Activated T-cell treated with anti-CD3 and anti-CD28 coated beads, Interleukin-2, amount 50 U/mL, for 24 hours (primary cell): ENCODE measurements at places on chromosomes 2 and 18.
A peak's percentile ranks its signal among the peaks of the same experiment; 100 is the strongest.

DNA sequence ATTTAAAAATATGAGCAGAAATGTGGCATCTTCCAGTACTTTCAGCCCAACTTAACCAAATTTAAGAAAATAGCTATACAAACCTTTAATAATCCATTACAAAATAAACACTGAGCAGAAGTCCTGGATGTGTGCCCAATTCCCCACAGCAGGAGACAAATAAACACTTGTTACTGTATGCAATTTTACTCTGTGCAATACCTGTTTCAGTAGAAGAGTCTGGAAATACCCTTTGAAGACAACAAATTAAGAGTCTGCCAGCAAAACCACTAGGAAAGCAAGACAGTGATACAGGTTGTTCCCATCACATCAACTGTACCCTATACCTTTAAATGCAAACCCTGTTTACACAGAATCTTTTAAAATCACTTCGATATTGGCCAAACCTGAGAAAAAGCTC is 41.4 kb upstream of the RNU4ATAC start:
- DNase-seq = no peak

- DNase-seq = peak; percentile 23
Measured at GRCh38 chr2:240463274-240463865, 27.9 kb downstream of the GPC1 start.

DNA sequence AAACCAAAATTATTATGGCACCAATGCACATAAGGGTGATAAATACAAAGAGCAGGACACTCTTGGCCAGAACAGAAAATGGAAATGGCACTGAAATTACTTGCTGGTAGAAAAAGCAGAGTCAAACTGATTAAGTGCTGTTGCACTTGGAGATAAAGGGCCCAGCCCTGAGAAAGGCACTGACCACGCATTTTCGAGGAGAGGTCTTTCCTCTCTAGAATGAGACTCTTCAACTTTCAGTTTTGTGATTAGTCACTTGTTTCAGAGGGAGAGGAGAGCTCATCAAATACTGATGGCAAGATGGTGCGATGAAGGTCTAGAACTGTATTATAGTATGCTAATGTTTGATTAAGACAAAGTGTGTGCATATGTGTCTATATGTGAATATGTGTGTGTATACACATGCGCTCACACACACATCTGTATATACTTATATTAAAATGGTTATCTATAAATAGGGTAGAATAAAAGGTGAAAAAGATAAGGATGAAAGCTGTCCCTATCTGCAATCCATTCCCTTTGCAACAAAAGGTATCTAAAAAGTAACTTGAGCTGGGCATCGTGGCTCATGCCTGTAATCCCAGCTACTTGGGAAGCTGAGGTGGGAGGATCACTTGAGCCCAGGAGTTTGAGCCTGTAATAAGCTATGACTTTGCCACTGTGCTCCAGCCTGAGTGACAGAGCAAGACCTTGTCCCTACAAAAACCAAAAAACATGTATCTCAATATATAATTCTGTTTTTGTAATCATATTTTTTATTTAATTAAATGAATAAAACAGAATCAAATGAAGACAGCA is 48.8 kb upstream of the ZDBF2 start:
- no peak for DNase-seq

GRCh38 chr2:196233021-196233804 is 61.8 kb upstream of the STK17B start:
- no peak for DNase-seq

- no peak for DNase-seq
Measured at GRCh38 chr2:1738646-1739302, 5.5 kb downstream of the PXDN start.

DNA sequence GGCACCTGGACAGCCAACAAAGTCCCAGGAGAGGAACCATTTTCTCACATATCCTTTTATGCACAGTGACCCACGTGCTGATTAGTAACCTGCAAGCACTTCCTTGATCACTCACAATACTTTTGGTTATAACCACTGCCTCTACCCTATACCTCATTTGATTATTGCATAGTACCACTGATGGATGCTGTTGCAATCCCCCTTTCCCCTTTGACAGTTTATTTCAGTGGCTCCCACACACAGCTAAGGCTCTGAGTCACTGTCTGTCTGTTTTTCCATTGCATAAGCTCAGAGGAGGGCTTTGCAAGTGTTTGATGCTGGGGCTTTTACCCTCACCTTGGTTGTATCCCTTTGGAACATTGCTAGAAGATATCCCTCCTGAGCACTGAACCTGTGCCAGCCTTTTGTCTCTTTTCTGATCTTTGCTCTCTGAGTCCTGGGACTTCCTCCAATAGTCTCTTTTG is 101.7 kb upstream of the RBBP8 start:
- no peak for DNase-seq

- peak; percentile 65 for DNase-seq
Measured at GRCh38 chr2:86038291-86039081, 67.2 kb downstream of the POLR1A start.

- peak; percentile 70 for DNase-seq
Measured at GRCh38 chr2:10331702-10332401, 29.1 kb downstream of the HPCAL1 start.

DNA sequence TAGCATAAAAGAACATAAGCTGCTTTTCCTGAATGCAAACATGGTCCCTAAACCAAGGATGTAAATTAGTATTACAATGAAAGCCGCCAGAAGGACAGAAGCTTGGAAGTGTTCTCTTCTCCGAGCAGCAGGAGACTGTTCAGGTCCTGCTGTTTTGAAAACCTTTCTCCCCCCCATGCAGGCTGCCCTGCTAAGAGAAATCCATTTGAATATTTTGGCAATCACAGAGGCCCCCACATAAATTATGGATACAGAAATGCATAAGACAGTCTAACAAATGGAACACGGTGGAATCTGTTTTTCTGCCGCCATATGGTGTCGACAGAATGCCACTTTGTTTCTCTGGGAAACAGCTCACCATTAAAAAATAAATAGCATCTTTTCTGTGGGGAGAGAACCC is 600.4 kb upstream of the KLHL29 start:
- no peak for DNase-seq

GRCh38 chr2:85748039-85748734 is 5.6 kb upstream of the ATOH8 start:
- no peak for DNase-seq

DNA sequence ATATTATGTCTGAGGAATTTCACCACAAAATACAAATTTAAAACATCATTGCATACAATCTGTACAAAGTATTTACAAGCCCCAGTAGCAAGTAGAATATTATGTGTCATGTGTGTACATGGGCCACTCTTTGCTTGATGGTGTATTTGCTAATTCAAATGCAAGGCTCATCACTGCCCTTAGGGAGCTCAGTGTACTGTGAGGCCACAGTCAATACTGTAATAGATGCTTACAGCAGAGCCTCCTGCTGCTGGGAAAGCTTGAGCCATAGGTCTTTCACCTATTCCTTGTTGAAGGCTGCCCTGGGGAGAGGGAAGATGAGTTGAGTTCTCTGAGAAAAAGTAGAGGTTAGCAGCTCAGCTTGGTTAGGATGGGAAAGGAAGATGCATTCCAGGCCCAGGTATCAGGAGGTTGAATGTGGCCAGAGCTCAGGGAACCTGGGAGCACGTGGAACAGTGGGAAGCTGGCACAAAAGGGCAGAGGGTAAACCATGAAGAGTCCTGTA is 189.6 kb downstream of the LRP1B start:
- DNase-seq = no peak

DNA sequence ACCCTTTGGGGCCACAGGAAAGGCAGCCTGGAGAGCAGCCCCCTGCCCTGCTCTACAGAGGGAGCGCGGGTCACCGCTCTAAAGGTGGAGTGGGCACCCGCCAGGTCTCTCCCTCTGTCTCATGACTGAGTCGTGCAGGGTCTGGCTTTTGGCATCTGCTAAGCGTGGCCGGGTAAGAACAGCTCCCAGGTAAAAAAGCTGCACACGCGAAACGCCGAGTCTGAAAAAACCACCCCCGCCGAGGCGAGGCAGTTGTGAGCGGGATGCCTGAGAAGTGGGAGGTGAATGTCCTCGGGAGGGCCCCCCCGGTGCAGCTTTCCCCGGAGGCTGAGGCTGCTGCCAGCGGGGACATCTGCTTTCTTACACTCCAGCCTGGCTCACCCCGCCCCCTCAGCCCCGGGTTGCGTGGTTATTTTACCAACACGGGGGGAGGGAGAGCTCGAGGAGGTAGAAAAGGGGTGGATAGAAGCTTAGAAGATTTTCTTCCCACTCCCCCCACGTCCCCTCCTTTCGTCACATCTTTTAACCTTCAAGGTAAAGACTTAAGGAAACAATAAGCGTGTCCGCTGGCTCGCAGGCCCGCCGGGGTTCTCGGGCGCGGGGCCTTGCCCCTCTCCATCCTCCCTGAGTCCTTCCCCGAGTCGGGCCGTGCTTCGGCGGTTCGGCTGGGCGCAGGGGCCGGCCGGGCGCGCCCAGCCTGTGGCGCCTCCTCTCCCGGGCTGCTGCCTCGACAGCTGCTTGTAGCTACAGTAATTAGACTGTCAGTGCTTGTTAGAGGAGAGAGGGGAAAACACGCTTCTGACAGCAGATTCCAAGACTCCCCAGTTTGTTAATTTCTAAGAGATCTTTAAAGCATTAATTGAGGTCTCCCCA is 70.6 kb upstream of the PSMD14 start:
- peak; percentile 67 for DNase-seq

DNA sequence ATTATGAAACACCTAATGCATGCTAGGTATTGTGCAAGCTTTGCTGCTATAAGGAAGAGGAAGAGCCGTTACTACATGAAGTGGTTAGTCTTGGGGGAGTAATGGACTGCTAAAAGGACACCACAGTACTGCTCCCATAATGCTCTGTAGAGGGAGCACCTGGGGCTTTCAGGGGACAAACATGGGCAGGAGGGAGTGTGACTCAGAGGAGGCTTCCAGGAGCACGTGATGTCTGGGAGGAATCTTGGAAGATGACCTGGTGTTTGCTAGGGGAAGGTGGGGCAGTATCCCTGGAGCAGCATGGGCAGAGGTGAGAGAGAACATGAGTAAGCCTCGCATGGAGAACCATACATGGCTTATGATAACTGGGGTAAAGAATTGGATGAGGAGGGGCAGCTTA is 18.8 kb downstream of the MAPK4 start:
- no peak for DNase-seq

- no peak for DNase-seq
Measured at GRCh38 chr2:186718122-186718521, 24.3 kb downstream of the FAM171B start.

DNA sequence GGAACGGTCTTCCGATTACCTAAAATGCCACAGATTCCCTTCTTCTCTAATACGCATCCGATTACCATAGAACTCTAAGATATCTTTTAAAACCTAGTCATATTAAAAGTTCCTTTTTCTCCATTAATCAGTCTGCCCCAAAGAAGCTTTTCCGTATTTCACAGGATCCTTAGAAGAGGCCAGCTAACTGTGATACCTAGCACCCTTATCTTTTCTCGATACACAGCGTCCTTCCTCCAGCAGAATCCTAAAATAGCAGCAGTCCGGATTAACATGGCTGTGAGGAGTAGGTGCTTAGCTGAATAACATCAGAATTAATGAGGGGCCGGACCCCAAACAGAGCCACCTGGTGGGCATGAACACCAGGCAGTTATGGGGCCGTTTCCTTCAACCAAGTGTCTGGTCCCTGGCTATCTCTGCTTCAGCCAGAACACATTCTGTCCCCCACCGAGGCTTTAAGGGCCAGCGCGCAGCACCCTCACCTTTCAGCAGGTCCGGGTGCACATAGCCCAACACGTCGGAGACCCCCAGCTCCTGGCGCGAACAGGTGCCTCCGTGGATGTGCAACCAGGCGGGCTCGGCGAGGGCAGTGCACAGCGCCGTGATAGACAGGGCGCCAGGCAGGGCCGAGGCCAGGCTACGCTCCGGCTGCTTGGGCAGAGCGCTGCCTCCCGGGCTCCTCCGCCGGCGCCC is 995 bp downstream of the TMEM127 start:
- no peak for DNase-seq

GRCh38 chr2:203484266-203485112 is 50.6 kb downstream of the RAPH1 start:
- peak; percentile 49 for DNase-seq

DNA sequence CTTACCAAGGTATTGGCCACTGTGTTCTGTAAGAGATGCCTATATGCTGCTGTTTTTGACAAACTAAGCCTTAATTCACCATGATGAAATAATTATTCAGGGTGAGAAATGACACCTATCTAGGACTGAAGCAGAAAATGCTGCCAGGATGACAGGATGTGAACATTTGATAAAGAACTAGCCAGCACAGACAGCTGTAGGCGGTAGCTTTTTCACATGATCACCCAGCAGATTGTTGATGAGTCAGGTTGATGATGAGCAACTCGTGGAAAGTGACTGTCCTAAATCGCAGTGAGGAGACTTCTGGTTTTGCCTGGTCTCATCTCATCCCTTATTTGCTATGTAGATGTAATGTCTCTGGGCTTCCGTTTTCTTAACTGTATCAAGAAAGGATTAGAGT is 144.1 kb downstream of the PRPF40A start:
- DNase-seq = no peak

GRCh38 chr18:78561757-78562510 is 417.7 kb upstream of the SALL3 start:
- DNase-seq = no peak

- DNase-seq = no peak
Measured at GRCh38 chr2:138137949-138138348, 173.7 kb downstream of the HNMT start.

GRCh38 chr2:71941726-71942525 is 205.7 kb downstream of the CYP26B1 start:
- no peak for DNase-seq

GRCh38 chr2:48508461-48509124 is 21.4 kb upstream of the STON1 start:
- DNase-seq = no peak

DNA sequence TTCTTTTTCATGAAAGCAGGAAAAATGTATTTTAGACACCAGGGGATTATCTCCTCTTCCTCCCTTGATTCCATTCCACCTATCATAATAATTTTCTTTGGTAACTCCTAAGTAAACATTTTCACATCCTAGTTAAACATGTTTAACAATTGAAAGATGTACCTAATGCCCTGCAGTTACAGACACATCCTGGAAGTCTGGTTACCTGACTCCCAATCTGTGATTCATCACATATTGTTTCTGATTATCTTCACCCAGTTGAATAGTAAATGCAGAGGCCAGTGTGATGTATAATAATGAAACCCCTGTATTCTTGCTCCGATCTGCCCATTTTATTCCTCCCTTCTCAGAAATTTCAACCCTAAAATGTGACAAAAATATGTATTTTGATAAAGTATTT is 1237.6 kb upstream of the LRRTM1 start:
- DNase-seq = no peak

DNA sequence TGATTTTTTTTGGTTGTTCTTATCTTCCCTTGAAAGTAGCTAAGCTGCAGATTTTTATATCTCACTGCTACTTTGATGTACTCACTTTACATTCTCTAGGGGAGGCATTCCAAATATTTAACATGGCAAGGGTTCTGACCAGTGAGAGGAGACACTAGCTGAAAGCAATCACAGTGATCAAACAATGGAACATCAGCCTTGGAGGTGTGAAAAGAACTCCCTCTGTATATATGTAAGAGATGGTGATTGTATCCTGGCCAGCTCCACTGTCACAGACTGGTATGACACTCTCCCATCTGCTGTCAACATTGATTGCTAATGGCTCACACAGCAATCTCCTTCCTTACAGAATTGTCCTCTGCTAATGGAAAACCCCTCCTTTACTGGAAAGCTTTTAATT is 291.7 kb upstream of the CDH19 start:
- DNase-seq = no peak
